Thymus (tissue), 14 donors: ENCODE measurements at places on chromosomes 16 and 17. TPM values are rescaled to one million over a fixed set of nuclear protein-coding genes. Genes with fewer than 3 reads are reported as not detected.

GRCh38 chr16:83887080-83887479, 11.8 kb upstream of the MLYCD start:
- H3K4me1 ChIP-seq, result no peaks in the 10 kb centered on the region
- no peak overlapping the region for H3K4me3 ChIP-seq
- H3K27me3 ChIP-seq, result no peaks in the 10 kb centered on the region
- DNase-seq, result no peak
- H3K36me3 ChIP-seq, result no peaks in the 10 kb centered on the region

GRCh38 chr17:80244871-80245509, 15.7 kb upstream of the RNF213 start:
- no peak for DNase-seq
- no peak overlapping the region for H3K4me3 ChIP-seq
- no peak overlapping the region for H3K27ac ChIP-seq

LRRC46 gene
- 0.19 TPM for total RNA-seq

SUZ12 gene
- 24.3 TPM for total RNA-seq

GRCh38 chr17:18190628-18191235, 7.1 kb downstream of the ALKBH5 start:
- H3K36me3 ChIP-seq, result peaks cover 64% of the 10 kb centered on the region
- no peak for DNase-seq
- no peaks in the 10 kb centered on the region for H3K27me3 ChIP-seq
- H3K4me1 ChIP-seq, result peaks cover 39% of the 10 kb centered on the region
- H3K27ac ChIP-seq, result no peak overlapping the region
